ENCODE measurements at places on chromosomes 7 and 10. TPM values are rescaled to one million over a fixed set of nuclear protein-coding genes. Genes with fewer than 3 reads are reported as not detected.

UNC5B gene
- polyA plus RNA-seq, result 73.3 TPM

MSS51 gene
- 3.5 TPM for polyA plus RNA-seq

FAM20C gene
- polyA plus RNA-seq, result 4.9 TPM

GRID2IP gene
- polyA plus RNA-seq, result 0.11 TPM

GNAI1 gene
- polyA plus RNA-seq, result 31.8 TPM

HOXA1 gene
- polyA plus RNA-seq, result 0.07 TPM

OGDHL gene
- 21.4 TPM for polyA plus RNA-seq

TMEM176B gene
- polyA plus RNA-seq, result 41.8 TPM

PHYH gene
- polyA plus RNA-seq, result 40.9 TPM

LIPF gene
- not detected for polyA plus RNA-seq

KMT2E gene
- polyA plus RNA-seq, result 131 TPM

PALD1 gene
- 14.3 TPM for polyA plus RNA-seq

DNAJC2 gene
- polyA plus RNA-seq, result 36.4 TPM
